ENCODE measurements at places on chromosomes 13 and 19.

- no peak for DNase-seq
Measured at GRCh38 chr19:50167314-50167721, 4.2 kb upstream of the IZUMO2 start.

GRCh38 chr13:28339419-28339818, 155.5 kb downstream of the FLT1 start:
- no peak for DNase-seq

DNA sequence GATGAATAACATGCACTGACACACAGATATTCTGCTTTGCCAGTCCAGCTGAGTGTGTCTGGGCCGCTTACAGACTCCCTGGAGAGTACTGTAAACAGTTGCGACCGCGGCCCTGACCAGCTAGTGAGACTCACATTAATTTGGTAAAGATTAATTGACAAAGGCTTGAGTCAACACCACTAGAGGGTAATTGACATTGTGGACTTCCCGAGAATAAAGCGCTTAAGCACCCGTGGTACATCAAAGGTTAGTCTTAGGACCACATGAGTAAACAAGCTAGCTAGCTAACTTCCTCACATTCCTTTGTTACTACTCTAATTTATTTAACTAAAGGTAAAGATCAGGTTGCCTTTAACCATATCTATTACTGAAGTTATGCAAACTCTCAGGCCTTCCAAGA, 624.4 kb upstream of the ARGLU1 start:
- DNase-seq = no peak

DNA sequence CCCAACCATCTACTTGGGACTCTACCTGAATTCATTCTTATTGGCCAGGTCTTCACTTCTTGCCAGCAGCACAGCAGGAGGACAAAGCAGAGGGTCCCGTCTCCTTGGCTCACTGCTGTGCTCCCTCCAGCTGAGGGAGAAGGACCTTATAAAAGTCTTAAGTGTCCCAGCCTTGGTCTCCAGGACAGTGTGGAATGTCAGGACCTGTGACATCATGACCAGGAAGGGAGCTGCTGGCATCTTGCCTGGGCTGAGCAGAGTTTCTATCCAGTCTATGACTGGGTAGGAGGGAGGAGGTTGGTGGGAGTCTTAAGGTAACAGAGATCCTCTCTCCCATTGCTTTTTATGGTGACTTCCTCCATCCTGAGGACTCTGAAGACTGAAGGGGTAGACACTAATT, 56.6 kb upstream of the ANKRD10 start:
- no peak for DNase-seq

DNA sequence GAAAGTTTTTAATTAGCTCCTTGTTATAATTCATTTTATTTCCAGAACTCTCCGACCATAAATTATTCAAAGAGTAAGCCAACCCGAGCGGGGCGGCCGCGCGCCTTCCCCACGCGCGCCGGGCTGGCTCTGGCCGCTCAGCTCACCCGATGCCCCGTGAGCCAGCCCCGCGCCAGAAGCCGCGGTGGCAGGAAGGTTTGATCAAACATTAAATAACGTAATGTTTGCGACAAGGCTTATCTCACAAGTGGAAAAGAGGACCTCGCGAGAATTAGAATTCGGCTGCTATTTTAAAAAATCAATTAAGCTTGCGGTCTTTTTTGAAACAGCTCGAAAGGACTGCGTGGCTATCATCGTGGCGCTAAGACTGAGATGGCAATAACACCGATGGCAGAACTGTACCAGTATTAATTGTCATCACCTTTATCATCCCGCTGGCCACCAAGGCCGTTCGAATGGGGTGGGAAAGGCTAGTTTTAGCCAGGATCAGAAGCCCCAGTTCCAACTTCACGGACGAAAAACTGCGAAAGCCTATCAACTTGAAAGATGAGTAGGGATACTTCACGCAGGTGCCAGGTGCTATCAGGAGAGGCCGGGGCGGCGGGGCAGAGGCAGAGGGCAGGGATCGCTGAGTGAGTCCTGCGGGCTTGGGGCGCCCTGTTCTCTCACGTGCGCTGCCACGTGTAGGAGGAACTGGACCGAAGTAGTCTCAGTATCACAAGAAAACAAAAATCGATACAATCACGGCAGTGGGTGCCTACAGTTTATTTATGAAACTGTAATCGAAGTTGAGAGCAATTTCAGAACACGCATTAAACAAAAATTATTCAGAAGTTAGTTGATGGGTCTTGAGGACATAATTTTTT, 6.4 kb downstream of the POU4F1 start:
- DNase-seq = no peak

DNA sequence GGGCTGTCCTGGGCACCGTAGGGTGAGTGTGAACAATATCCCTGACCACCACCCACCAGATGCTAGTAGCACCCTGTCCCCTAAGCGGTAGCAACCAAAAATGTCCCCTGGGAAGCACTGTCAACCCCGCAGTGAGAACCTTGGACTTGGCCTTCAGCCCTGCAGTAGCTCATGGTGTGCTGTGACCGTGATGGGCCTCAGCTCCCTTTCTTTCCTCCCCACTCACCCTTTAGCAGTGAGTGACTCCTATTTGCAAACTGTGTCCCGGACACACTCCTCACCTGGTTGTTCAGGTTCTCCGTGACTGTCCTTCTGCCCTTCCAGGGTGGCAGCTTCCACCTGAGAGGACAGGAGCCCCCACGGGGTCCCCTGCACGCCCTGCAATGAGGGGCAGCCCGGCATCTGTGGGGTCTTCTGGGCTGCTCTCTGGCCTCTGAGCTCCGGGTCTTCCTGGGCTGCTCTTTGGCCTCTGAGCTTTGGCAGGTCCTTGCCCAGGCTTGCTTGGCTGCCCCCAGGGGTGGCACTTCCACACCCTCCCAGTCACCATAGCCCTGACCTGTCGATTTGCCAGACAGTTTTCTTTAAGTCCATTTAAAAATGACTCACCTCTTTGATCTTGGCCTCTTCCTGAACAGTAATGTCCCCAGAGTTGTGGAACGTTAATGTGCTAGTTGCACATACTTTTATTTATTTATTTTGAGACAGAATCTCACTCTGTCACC, 3.8 kb downstream of the KDM4B start:
- no peak for DNase-seq

DNA sequence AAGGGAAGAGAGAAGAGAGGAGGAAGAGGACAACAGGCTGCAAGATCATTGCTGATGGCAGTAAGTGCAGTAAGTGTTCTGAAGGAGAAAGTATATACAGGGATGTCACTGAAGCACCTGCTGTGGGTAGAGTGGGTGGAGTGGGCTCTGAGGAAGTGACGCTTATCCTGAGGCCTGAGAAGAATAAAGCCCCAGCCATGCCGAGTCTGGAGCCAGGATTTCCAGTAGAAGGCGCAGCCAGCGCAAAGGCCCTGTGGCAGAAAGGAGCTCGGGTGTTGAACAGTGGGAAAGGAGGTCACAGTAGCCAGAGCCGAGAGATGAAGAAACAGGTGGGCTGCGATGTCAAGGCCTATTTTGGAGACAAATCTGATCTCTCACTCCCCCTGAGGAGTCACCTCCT, 31.8 kb upstream of the ADGRE5 start:
- DNase-seq = no peak

GRCh38 chr13:97339019-97339987, 94.7 kb upstream of the RAP2A start:
- peak; percentile 38 for DNase-seq

DNA sequence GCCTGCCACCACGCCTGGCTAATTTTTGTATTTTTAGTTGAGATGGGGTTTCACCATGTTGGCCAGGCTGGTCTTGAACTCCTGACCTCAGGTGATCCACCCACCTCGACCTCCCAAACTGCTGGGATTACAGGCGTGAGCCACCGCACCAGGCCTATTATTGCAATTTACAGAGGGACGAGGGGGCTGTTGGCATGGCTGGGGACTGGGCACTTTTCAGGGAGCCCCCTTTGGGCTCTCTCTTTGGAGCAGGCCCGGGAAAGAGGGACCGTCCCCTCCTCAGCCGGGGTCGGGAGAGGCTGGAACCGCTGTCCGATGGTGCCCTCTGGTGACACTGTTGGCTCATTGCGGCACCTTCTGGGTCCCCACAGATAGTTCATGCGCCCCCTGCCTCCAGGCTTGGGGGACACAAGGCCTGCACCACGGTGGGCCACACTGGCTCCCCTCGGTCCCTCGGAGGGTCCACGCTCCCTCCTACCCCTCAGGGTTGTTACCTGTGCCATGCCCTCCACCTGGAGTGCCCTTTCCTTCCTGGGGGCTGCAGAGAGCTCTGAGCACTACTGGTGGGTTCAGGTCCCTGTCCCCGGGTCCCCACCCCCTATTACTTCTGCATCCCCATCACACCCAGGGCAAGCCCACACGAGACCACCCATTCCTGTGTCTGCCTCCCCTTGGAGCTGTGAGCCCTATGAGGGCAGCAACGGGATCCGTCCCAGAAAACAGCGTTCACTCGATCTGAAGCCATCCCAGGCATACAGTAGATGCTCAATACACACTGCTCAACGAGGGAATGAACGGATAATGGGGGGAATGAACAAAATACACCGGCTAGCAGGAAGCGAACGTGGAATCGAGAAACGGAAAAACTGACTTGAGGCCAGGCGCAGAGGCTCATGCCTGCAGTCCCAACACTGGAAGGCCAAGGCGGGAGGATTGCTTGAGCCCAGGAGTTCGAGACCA, 12.5 kb downstream of the FEM1A start:
- no peak for DNase-seq

- DNase-seq = no peak
Measured at GRCh38 chr19:41309180-41310032, 566 bp upstream of the CCDC97 start.

- DNase-seq = no peak
Measured at GRCh38 chr13:42970824-42971690, 21.0 kb downstream of the EPSTI1 start.

GRCh38 chr19:3361384-3362216, 4.8 kb upstream of the NFIC start:
- no peak for DNase-seq

GRCh38 chr13:51380269-51380668, 40.8 kb downstream of the SERPINE3 start:
- no peak for DNase-seq

- DNase-seq = no peak
Measured at GRCh38 chr19:3234800-3235199, 10.3 kb downstream of the CELF5 start.

DNA sequence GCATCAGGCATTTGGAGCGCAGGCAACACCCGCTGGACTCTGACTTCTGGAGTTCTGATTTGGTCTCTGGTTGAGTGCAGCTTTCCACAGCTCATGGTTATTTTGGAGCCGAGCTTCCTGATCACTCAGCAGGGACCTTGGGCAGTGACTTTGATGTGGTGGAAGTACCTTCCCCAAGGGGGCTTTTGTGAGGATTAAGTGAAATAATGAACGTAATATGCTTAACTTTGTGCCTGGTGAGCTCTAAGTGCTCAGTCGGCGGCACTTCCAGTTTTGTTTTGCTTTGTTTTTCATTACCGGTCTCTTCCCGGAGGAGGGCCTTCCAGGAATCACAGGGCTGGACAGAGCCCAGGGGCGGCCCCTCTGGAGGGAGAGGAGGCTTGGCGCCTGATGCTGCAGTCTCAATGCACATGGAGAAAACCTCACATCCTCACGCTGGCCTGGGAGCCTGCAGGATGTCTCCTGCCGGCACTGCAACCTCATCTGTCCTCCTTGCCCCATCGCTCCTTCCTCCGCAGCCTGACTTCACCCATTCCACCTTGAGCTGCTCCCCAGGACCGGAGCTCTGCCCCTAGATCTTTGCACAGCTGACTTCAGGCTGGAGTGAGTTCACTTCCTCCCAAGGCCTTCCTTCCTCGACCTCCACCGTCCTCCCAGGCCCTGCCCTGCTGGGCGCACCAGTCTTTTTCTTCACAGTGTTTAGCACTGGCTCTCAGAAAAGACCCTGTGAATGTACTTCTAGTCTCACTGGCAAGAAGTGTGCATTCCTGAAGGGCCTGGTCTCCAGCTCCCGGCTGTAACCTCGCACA, 1.5 kb downstream of the PLEKHF1 start:
- DNase-seq = no peak

- no peak for DNase-seq
Measured at GRCh38 chr13:98208606-98209005, 31.5 kb upstream of the RNF113B start.

GRCh38 chr13:67122251-67122650, 107.9 kb downstream of the PCDH9 start:
- DNase-seq = no peak

DNA sequence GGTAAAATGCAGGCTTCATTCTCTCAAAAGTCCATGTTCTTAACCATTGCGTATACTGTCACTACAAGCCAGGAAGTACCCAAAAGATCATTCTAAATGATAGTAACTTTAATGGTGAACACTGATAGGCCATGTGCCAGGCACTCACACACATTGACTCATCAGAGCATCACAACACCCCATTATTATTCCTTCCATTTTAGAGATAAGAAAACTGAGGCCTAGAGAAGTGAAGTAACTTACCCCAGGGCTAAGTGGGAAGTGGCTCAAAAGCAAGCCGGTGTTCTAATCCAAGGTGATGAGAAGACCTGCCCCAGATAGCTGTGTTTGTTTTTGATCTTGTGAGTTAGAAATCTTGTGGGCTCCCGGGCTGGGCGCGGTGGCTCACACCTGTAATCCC, 1.4 kb upstream of the PHLDB3 start:
- no peak for DNase-seq

DNA sequence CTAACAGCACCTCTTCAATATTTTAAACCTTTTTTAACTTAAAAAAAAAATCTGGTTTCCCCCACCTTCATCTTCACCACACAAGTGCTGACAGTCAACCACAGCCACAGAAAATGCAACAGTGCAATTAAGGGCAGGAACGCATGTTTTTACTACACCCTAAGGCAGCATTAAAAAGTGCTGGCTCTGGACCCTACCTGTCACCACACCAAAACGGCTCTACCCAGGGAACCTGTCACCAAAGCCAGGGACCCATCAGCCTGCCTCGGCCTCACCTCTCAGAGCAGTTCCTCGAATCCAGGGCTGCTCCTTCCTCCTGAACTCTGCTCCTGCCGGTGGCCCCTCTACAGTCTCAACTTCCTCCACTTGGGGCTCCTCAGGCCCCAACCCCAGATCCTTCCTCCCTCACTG, 22.5 kb upstream of the SLC35E1 start:
- no peak for DNase-seq

DNA sequence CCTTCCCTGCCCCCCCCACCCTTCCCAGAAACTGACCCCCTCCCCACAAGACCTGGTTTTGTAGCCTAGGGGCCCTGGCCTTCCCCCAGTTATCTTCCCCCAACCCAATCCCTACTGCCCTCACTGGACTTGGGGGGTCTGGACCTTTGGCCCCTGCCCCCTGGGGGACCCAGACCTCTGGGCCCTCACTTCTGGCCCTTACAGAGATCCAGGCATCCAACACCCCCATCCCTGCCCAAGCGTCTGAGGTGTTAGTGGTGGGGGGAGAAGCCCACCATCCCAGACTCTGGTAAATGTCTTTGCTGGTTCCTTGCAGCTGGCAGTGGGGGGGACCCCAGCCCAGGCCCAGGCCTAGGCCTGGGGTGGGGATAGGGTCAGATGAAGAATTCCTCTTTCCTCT, 3.5 kb upstream of the ZNF428 start:
- no peak for DNase-seq

- no peak for DNase-seq
Measured at GRCh38 chr19:17687141-17687856, 855 bp downstream of the UNC13A start.

Data from thoracic aorta (tissue), 2 donors.